Breast epithelium (tissue), 4 donors: ENCODE measurements at places on chromosomes 16 and 17. TPM values are rescaled to one million over a fixed set of nuclear protein-coding genes. Genes with fewer than 3 reads are reported as not detected.

COIL gene
- total RNA-seq: 23.0 TPM

DNA sequence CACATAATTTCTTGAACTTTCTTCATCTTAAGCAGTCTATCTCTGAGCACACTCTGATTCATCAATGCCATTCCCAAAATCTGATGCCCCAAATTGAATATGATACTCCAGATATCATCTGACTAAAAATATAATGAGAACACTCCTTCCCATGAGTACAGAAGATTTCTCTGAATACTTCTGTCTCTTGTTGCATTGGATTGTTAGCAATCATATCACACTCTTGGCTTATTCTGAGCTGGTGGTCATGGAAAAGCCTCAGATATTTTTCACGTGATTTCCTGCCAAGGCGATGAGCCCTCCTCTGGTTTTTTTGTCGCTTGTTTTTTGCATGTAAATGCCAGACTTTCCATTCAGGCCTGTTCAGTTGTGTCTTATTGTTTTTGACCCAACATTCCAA lies 87.2 kb downstream of the NOG start:
- no peak for DNase-seq

GRCh38 chr16:67666032-67666551 lies 458 bp downstream of the ENKD1 start:
- DNase-seq: no peak

- DNase-seq: no peak
Measured at GRCh38 chr17:44376124-44376523, 12.5 kb upstream of the FAM171A2 start.

- peak; percentile 68 for DNase-seq
Measured at GRCh38 chr17:61411261-61412142, 11.9 kb downstream of the TBX2 start.

DNA sequence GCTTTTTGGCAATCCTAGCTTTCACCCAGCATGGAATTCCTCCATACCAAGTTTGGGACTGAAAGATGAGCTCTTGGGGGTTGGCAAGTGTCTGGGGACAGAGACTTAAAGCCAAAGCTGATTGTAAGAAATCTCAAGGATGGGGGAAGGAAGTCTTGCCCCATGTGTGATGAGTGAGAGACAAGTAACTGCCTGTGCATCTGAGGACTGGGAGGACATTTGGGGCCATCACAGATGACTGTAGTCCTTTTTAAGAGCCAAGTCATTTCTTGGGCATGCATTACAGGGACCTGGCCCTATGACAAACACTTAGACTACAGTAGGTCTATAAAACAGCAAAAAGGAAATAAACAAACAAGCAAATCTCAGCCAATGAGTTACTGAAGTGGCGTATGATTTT lies 36.3 kb upstream of the CCL2 start:
- no peak for DNase-seq

GRCh38 chr17:1256699-1257098 lies 13.5 kb upstream of the BHLHA9 start:
- DNase-seq: no peak

DNA sequence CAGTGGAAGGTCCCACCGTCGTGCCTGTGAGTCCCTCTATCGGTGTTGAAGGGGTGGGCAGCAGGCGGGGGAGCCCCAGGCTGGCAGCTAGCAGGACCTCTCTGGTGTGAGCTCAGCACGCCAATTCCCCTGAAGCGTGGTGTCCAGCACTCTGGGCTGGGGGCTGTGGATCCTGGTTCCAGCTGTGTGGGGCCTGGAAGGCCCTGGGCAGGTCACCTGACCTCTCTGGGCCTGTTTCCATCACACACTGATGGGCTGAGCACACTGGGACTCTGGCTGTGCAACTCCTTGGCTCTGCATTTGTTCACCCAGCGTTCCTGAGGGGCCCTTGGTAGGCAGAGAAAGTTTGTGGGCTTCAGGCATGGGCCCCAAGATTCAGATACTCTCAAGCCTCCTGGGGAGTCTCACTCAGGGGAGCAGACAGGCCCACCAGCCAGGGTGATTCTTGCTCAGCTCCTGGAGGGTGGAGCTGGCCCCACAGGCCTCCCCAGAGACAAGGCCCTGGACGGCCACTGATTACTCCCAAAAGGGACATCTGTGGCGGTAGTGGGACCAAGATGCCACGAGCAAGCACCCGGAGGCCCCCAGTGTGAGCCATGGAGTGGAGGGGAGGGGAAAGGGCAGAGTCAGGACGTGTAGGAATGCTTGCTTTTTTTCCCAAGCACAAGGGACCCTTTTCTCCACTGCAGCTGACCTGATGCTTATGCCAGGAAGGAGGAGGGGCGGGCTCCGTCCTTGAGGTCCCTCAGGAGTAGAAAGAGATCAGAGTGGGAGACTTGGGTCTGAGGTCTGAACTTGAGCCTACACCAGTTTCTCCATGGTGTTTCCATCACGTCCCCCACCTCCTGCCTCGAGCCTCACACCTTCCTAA lies 8.5 kb downstream of the SCGB1C2 start:
- DNase-seq: peak; percentile 46

DNA sequence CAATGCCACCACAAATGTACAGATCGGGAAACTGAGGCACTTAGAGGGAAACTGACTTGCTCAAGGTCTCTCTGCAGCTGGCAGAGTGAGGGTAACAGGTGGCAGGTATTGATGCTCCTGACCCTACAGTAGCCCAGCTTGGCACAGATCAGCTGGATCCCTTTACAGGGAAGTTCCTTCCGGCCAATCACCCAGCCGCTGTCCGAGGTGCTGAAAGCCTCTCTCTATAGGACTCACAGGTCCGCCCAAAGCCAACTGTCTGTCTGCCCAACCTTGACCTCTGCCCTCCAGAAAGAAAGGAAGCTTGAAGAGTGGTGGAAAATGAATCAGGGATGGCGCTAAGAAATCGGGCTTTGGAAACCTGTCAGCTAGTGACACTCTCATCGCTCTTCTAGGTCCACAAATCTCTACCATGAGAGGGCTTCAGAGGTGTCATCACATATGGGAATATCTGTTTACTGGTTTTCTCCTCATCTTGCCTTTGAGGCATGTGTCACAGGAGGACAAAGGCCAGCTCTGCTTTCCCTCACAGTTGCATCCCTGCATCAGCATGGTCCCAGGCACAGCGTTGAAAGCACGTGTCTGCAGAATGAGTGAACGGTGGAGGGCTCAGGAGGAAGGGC lies 246.2 kb downstream of the KATNIP start:
- no peak for DNase-seq

GRCh38 chr16:5028950-5029475 lies 4.7 kb downstream of the NAGPA start:
- DNase-seq: no peak
